ENCODE measurements at places on chromosomes 5 and 9. TPM values are rescaled to one million over a fixed set of nuclear protein-coding genes. Genes with fewer than 3 reads are reported as not detected.
A peak's percentile ranks its signal among the peaks of the same experiment; 100 is the strongest.

DNA sequence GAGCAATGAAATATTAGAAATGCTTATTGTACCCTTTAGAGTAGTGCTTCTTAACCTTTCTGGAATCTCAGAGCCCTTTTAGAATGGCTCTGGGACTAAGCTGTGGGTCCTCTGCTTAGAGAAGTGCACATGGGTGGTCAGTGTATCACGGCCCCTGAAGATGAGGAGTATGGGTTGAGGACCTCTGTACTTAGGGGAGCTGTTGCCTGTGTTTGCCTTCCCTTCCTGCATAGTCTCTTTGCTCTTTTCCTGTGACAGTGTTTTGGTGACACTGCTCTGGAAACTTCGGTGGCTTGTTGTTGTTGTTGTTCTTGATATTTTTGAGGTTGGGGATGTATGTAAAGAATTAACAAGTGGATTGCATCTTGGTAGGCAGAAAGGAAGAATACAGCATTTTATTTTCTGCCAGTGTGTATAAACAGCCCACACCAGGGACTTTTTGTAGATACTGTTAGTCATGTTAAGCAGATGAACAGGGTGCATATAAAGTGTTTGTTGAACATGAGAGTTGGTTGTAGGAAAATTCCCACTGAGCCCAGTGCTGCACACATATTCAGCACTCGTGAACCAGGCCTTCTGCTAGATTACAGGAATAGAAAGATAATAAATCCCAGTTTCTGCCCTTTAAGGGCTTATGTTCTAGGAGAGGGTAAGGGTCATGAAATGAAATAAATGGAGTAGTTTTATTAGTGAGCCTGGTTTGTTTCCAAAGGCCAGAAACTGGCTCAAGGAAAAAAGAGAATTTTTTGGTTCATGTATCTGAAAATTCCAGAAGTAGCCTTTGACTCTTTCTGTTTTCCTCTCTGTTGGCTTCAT, 199.7 kb downstream of the ARHGAP26 start:
- no peak for DNase-seq
- H3K36me3 ChIP-seq = no peaks in the 10 kb centered on the region
- no peaks in the 10 kb centered on the region for H3K4me1 ChIP-seq

DNA sequence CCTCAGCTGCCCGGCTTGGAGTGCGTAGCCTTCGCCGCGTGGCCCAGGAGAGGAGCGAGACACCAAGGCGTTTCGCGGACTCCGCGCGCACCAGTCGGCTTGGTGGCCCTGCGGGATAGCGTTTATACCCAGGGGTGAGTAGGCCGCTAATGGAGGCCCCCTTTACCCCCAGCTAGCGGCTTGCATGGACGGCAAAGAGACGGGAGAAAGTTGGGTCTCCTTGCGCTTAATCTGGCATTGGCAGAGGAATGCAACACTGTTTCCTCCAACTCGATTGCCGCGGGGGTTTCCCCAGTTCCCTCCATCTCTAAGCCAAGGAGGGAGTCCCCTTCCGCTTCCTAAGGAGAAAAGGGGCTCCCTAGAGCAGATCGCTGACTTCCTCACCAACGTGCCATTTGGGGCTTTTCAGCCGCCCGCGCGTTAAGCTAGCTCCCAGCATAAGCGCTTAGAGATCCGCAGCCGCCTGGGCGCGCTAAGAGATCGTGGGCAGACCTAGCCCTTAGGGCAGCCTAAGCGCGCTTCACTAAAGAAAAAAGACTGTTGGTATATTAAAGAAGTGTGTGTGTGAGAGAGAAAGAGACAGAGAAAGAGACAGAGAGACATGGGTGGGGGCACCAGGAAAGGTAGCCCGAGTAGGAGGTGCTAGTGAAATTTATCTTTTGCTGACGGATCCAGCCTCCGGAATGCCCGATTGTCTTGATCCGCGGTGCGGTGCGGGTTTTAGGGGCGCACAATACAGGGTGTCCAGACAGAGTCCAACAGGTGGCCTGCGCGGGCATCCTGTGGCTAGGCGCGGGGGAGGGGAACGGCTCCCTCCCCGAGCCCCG, 597.9 kb upstream of the SGCD start:
- H3K4me3 ChIP-seq = no peak overlapping the region
- no peaks in the 10 kb centered on the region for H3K4me1 ChIP-seq
- DNase-seq = no peak

DNA sequence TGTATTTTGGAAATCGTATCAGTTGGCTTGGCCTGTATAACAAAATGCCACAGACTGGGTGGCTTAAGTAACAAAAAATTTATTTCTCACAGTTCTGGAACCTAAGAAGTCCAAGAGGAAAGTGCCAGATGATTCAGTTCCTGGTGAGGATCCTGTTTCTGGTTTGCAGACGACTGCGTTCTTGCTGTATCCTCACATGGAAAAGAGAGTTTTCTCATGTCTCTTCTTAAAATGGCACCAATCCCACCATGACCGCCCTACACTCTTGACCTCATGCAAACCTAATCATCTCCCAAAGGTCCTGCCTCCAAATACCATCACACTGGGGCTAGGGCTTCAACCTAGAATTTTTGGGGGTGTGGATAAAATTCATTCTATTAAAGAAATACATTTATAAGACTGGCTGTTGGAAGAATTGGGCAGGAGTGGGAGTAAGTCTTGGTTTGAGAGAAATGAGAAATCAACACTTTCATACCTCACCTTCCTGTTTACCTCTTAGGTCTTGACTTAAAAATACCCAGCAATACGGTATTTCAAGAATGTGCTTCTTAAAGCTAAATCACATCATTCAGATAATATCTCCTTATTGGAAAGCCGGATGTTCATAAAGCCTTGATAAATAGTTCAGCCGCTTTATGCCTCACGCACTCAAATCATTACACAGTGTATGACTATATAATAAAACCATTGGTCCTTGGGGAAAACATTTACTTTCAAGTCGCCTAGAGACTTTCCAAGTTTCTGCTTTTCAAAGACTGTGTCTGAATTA, 28.7 kb downstream of the PTTG1 start:
- peak overlapping the region; percentile 36 for H3K27ac ChIP-seq
- H3K4me3 ChIP-seq = peak overlapping the region; percentile 71
- no peak for DNase-seq
- no peaks in the 10 kb centered on the region for H3K27me3 ChIP-seq

GRCh38 chr5:96111080-96111756, 149.6 kb upstream of the ELL2 start:
- H3K4me1 ChIP-seq = no peaks in the 10 kb centered on the region
- H3K27ac ChIP-seq = no peak overlapping the region
- no peak overlapping the region for H3K4me3 ChIP-seq
- no peaks in the 10 kb centered on the region for H3K27me3 ChIP-seq
- no peak for DNase-seq

DNA sequence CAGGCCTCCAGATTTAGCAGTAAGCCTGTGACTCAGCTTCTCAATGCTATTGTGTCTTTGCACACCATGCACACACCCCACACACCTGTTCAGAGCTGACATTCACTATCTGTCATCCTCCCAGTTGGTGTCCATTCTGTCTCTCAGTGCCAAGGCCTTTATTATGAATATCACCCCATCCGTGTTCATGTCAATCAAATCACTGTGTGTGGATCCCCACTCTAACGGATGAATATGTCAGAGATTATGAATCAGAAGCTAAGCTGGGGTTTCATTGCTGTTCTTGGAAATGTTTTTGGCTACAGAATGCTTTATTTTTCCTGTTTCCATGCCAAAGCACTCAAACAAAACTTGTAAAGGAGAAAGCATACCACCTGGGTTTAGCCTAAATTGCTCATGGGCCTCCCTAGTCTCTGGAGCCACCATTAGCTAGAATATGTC, 9.4 kb upstream of the MAMDC2 start:
- H3K4me1 ChIP-seq = no peaks in the 10 kb centered on the region
- no peak for DNase-seq
- no peaks in the 10 kb centered on the region for H3K36me3 ChIP-seq
- no peaks in the 10 kb centered on the region for H3K27me3 ChIP-seq
- no peak overlapping the region for H3K27ac ChIP-seq

- no peaks in the 10 kb centered on the region for H3K4me1 ChIP-seq
- no peaks in the 10 kb centered on the region for H3K27me3 ChIP-seq
- no peak overlapping the region for H3K4me3 ChIP-seq
- no peak overlapping the region for H3K27ac ChIP-seq
Measured at GRCh38 chr9:86521977-86522376, 167.8 kb upstream of the TUT7 start.

DNA sequence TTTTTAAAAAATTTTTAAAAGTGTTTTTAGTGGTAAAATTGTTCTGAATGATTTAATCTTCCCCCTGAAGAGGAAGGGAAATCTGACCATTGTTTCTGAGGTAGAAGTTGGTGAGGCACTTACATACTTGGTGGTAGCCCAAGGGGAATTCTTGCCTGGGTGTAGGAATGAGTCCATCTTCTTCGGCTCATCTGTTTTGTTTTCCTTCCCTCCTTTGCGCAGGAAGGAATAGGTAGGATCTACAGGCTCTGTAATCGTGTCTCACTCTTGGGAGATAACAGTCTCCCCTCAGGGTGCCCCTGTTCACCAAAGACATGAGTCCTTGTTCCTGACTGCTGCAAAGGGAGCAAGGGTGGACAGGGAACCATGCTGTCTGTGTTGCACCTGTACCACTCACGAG, 138.1 kb downstream of the HSPA4 start:
- H3K36me3 ChIP-seq = no peaks in the 10 kb centered on the region
- H3K27me3 ChIP-seq = no peaks in the 10 kb centered on the region
- H3K4me3 ChIP-seq = no peak overlapping the region
- DNase-seq = no peak
- H3K4me1 ChIP-seq = no peaks in the 10 kb centered on the region

DNA sequence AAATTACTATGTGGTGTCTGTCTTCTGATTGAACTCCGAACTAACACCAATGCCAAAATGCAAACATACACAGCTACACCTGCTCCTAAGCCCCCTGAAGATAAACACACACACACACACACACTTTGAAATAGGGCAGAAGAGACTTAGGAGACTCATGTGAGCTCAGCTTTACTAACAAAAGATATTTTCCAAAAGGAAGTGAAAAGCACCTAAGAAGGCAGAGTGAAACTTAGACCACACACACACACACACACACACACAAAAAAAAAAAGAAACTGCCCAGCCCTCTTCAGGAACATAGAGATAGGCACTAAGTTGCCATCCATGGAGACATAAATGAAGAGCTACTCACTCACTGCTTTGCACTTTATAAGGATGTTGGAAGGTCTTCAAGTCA, 45.2 kb upstream of the APC start:
- H3K36me3 ChIP-seq = no peaks in the 10 kb centered on the region
- H3K27ac ChIP-seq = no peak overlapping the region
- H3K27me3 ChIP-seq = peaks cover 40% of the 10 kb centered on the region
- H3K4me3 ChIP-seq = no peak overlapping the region

DNA sequence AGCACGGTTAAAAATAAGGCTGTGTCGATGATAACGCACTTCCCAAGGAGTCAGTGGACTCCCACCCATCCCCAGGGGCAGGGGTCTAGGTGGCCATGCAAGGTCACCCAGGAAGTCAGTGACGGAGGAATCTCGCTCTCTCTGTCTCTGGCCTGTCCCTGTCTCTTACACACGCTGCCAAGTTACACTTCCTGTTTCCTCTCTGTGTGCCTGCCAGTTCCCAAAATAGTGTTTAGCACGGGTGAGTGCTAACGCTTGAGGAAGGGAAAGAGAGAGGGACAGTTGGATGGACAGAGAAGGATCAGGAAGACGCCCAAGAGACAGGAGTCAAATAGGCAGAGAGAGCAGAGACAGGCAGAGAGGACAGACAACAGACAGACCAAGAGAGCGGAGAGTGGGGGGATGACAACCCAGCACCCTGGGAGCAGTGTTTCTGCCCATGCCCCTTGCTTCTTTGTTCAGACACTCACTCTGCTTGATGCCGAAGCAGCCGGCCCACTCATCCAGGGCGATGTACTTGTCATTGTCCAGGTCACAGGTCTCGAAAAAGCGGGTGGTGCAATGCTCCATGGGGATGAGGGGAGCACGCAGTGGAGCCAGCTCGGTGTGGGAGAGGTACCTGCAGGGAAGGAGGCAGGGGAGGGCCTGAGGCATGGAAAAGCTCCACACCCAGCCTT, 23.0 kb downstream of the SPARC start:
- H3K27me3 ChIP-seq = peaks cover 4% of the 10 kb centered on the region
- H3K27ac ChIP-seq = no peak overlapping the region
- H3K36me3 ChIP-seq = no peaks in the 10 kb centered on the region
- no peak overlapping the region for H3K4me3 ChIP-seq

- no peaks in the 10 kb centered on the region for H3K36me3 ChIP-seq
- no peak overlapping the region for H3K4me3 ChIP-seq
- H3K4me1 ChIP-seq = peaks cover 15% of the 10 kb centered on the region
- no peak overlapping the region for H3K27ac ChIP-seq
- no peaks in the 10 kb centered on the region for H3K27me3 ChIP-seq
Measured at GRCh38 chr5:87116825-87117512, 150.7 kb upstream of the RASA1 start.

GRCh38 chr5:154349626-154350264, 96.1 kb upstream of the SAP30L start:
- H3K36me3 ChIP-seq = no peaks in the 10 kb centered on the region
- no peaks in the 10 kb centered on the region for H3K27me3 ChIP-seq
- no peaks in the 10 kb centered on the region for H3K4me1 ChIP-seq
- no peak overlapping the region for H3K27ac ChIP-seq
- DNase-seq = no peak

DNA sequence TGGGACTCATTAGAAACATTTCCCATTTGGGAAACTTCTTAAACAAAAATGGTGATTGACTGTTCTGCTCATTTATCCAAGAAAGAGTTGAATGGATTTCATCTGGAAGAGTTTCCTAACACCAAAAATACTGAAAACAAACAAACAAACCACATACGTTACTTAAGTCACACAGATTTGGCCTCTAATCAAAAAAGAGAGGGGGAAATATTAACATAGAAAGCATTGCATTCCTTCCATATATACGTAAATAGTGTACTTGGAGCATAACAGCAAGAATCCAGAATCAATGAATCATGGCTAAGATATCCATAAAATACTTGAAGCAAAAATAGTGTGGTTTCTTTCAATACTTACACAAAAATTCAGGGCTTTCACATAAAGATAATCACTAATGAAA, 189.8 kb upstream of the MAP3K1 start:
- no peaks in the 10 kb centered on the region for H3K36me3 ChIP-seq
- H3K4me1 ChIP-seq = no peaks in the 10 kb centered on the region
- no peak overlapping the region for H3K4me3 ChIP-seq
- DNase-seq = no peak

- H3K4me3 ChIP-seq = no peak overlapping the region
- H3K27me3 ChIP-seq = no peaks in the 10 kb centered on the region
- no peak for DNase-seq
- H3K4me1 ChIP-seq = no peaks in the 10 kb centered on the region
Measured at GRCh38 chr9:4059437-4059836, 240.4 kb downstream of the GLIS3 start.

- no peaks in the 10 kb centered on the region for H3K27me3 ChIP-seq
- no peak overlapping the region for H3K4me3 ChIP-seq
- H3K4me1 ChIP-seq = no peaks in the 10 kb centered on the region
Measured at GRCh38 chr9:123419721-123420591, 64.0 kb downstream of the CRB2 start.

GRCh38 chr5:1294206-1294834, 548 bp downstream of the TERT start:
- no peak for DNase-seq
- no peak overlapping the region for H3K27ac ChIP-seq
- H3K4me1 ChIP-seq = peaks cover 13% of the 10 kb centered on the region
- no peak overlapping the region for H3K4me3 ChIP-seq
- H3K36me3 ChIP-seq = no peaks in the 10 kb centered on the region

OR1J2 gene
- 0.42 TPM for total RNA-seq

RLN2 gene
- total RNA-seq = 1.3 TPM

HTR1A gene
- not detected for total RNA-seq

ADGRV1 gene
- total RNA-seq = 0.52 TPM

GRM6 gene
- total RNA-seq = not detected

QRFP gene
- total RNA-seq = not detected

SPATA31D4 gene
- total RNA-seq = not detected

ABL1 gene
- 33.9 TPM for total RNA-seq
